ENCODE measurements at places on chromosomes 13 and 19. TPM values are rescaled to one million over a fixed set of nuclear protein-coding genes. Genes with fewer than 3 reads are reported as not detected.

The ONECUT3 gene
- not detected for total RNA-seq

The PSG1 gene
- 0.30 TPM for total RNA-seq

The FBXL3 gene
- total RNA-seq = 17.3 TPM

The CYP2A7 gene
- total RNA-seq = not detected

The PABPC3 gene
- 0.11 TPM for total RNA-seq

The C5AR2 gene
- 9.5 TPM for total RNA-seq

The MYO1F gene
- total RNA-seq = 0.31 TPM

The WDR88 gene
- not detected for total RNA-seq

The ZNF557 gene
- total RNA-seq = 3.0 TPM

The CGB8 gene
- 1.9 TPM for total RNA-seq

The KIRREL2 gene
- total RNA-seq = 0.74 TPM

The CD33 gene
- total RNA-seq = not detected

The ADGRL1 gene
- 5.2 TPM for total RNA-seq

The FRY gene
- 0.09 TPM for total RNA-seq

The DCT gene
- total RNA-seq = not detected

The KCNJ14 gene
- total RNA-seq = 1.5 TPM

The ZNF560 gene
- total RNA-seq = not detected

The EFNB2 gene
- 4.3 TPM for total RNA-seq

The MIR17HG gene
- 1.7 TPM for total RNA-seq

The MYH14 gene
- total RNA-seq = 6.4 TPM

The FGF21 gene
- total RNA-seq = not detected

The ZNF584 gene
- 18.6 TPM for total RNA-seq

The NEK5 gene
- total RNA-seq = 0.09 TPM

The ICAM4 gene
- not detected for total RNA-seq

The CEACAM3 gene
- total RNA-seq = not detected

The POU2F2 gene
- 0.21 TPM for total RNA-seq

The TEX26 gene
- not detected for total RNA-seq

The SSBP4 gene
- 47.5 TPM for total RNA-seq
